Fibroblast of skin of left biceps (primary cell): ENCODE measurements at places on chromosomes 5 and 9.

GRCh38 chr9:38318759-38319495 is 73.6 kb upstream of the ALDH1B1 start:
- no peak for DNase-seq

- DNase-seq: no peak
Measured at GRCh38 chr9:128657796-128658195, 1.1 kb upstream of the DYNC2I2 start.

GRCh38 chr5:36459176-36460135 is 146.9 kb upstream of the SLC1A3 start:
- DNase-seq: no peak

DNA sequence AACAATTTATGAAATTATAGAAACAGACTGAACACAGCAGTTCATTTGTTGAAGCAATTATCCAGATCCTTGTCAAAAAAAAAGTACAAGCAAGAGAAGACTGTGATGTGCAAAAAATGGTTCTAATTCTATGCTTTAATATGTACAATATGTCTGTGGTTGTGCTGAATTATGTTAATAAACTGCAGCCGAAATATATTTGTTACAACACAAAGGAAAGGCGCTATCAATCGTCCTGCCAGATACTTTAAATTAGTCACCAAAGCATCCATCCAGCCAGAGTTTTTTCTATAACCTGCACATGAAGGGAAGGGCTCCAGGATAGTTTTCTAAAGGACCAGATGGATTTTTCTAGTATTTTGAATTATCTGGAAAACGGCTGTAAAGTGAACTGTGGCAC is 259.5 kb downstream of the BNC2 start:
- peak; percentile 81 for DNase-seq
